Dermis microvascular lymphatic vessel endothelial cell (primary cell): ENCODE measurements at places on chromosomes 12 and 14. TPM values are rescaled to one million over a fixed set of nuclear protein-coding genes. Genes with fewer than 3 reads are reported as not detected.

GPRC5A gene
- 0.89 and 1.8 TPM in 2 replicates for total RNA-seq

CCDC196 gene
- total RNA-seq: not detected in 2 replicates

PTPN11 gene
- 60.1 and 60.6 TPM in 2 replicates for total RNA-seq

SOX5 gene
- under 0.01 TPM in 2 replicates for total RNA-seq

KMT2D gene
- total RNA-seq: 20.0 and 34.0 TPM in 2 replicates

FITM1 gene
- 0.39 and 0.63 TPM in 2 replicates for total RNA-seq

AQP6 gene
- total RNA-seq: not detected in 2 replicates

ZCCHC8 gene
- total RNA-seq: 10.1 and 12.8 TPM in 2 replicates

GNB3 gene
- 0.13 and 0.25 TPM in 2 replicates for total RNA-seq

BMP4 gene
- 17.8 and 32.4 TPM in 2 replicates for total RNA-seq

TBC1D30 gene
- 13.9 and 14.3 TPM in 2 replicates for total RNA-seq

PLEKHD1 gene
- total RNA-seq: under 0.01 and 0.13 TPM in 2 replicates

LRRC9 gene
- not detected in 2 replicates for total RNA-seq

AKAP6 gene
- total RNA-seq: 0.25 and 0.64 TPM in 2 replicates

ZNF664 gene
- 42.4 and 43.6 TPM in 2 replicates for total RNA-seq
